Sciatic nerve (tissue), 2 donors: ENCODE measurements at places on chromosomes 3 and 15.

GRCh38 chr3:194087280-194087679 lies 48.7 kb upstream of the HES1 start:
- DNase-seq, result no peak

- DNase-seq, result peak; percentile 65
Measured at GRCh38 chr3:47250309-47251060, 32.1 kb downstream of the KIF9 start.

GRCh38 chr15:36617529-36618196 lies 38.2 kb downstream of the CDIN1 start:
- no peak for DNase-seq

GRCh38 chr3:150765949-150766720 lies 3.2 kb upstream of the SIAH2 start:
- DNase-seq, result no peak

DNA sequence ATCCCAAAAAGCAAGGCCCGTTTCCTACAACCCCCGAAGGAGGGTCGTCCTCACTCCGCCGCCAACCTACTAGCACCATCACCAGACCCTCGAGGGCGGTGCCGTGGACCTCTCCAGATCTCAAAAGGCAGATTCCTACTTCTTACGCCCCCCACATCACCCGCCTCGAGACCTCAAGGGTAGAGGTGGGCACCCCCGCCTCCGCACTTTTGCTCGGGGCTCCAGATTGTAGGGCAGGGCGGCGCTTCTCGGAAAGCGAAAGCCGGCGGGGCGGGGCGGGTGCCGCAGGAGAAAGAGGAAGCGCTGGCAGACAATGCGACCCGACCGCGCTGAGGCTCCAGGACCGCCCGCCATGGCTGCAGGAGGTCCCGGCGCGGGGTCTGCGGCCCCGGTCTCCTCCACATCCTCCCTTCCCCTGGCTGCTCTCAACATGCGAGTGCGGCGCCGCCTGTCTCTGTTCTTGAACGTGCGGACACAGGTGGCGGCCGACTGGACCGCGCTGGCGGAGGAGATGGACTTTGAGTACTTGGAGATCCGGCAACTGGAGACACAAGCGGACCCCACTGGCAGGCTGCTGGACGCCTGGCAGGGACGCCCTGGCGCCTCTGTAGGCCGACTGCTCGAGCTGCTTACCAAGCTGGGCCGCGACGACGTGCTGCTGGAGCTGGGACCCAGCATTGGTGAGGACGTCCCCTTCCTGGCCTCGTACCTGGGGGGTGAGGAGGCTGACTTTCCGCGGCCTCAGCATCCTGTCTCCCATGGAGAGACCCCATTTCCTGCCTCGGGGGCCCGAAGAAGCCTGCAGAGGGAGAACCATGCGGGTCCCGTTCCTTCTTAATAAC lies at the start of gene MYD88:
MYD88 (plus strand) TSS at position 313 of the 842 bp plus-strand sequence; CDS start at position 353, 40 bp downstream.
- peak; percentile 91 for DNase-seq

DNA sequence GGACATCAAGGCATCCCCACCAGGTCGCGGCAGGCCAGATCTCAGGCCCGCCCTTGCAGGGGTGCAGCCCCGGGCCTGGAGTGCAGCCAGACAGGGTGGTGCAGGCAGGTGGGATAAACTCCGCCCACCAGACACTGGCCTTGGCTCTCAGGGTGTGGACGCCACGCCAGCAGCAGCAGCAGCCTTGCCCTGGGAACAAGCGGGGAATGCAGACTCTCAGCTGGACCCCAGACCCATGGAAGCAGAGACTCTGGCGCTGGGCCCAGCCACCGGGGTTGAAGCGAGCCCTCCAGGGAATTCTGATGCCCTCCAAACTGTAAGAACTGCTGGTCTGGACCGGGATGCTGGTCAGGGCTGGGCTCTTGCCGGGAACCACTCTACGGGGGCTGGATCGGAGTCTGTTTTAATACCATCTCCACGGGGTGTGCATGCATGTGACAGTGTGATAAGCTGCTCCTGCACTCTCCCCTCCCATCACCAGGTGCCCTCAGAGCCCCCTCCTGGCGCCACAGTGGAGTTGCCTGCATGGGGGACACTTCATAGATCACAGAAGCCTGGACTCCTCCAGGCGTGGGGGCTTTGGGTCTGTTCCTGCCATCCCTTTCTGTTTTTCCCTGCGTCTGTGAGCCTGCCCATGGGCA lies 142.7 kb downstream of the NSMCE3 start:
- DNase-seq, result no peak

DNA sequence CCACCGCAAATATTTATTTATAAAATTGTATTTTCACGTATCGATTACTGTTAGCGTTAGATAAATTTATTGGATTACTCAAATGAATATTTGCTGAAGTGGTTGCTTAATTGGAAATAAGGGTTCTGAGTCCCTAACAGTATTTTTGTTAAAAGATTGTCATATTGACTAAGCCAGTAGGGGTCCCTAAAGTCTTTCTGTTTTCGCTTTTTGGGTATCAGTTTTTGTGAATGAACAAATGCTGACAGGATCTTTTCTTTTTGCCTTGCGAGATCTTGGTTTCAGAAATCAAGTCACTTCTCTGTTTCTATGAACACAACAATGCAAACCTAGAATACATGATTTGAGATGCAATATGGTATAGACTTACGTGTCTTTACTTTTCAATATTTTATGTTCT lies 7.1 kb downstream of the RAD51 start:
- DNase-seq, result no peak

DNA sequence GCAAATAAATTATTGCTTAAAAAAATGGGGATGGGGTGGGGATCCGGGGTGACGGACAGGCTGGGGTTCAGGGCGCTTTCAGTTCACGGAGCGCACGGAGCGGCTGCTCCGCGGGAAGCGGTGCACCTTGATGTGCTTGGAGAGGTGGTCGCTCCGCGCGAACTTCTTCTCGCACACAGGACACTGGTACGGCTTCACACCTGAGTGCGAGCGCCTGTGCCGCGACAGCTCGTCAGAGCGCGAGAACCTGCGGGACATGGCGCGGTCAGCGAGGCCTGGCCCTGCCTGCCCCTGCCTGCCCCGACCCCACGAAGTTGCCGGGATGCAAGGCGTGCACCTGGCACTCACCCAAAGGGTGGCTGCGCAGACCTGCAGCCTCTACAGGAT lies 13.6 kb downstream of the KLF15 start:
- peak; percentile 49 for DNase-seq

GRCh38 chr3:54225841-54226528 lies 103.6 kb downstream of the CACNA2D3 start:
- DNase-seq, result no peak

DNA sequence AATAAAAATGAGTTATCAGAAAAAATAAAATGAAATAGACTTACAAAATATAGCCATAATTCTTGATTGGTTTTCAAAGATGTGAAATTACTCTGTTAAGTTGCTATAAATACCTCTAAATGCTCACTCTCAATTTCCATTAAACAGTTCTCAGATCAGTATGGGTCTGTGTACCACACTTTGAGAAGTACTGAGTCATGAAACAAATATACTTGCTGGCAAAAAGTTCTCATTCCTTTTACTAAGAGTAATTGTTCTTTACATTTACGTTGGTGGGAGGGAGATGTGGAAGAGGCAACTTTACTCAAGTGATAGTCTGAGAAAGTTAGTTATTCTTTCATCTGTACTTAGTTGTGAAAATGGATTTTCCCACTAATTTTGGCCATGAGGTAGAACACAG lies 96.3 kb downstream of the ZNF385D start:
- no peak for DNase-seq

DNA sequence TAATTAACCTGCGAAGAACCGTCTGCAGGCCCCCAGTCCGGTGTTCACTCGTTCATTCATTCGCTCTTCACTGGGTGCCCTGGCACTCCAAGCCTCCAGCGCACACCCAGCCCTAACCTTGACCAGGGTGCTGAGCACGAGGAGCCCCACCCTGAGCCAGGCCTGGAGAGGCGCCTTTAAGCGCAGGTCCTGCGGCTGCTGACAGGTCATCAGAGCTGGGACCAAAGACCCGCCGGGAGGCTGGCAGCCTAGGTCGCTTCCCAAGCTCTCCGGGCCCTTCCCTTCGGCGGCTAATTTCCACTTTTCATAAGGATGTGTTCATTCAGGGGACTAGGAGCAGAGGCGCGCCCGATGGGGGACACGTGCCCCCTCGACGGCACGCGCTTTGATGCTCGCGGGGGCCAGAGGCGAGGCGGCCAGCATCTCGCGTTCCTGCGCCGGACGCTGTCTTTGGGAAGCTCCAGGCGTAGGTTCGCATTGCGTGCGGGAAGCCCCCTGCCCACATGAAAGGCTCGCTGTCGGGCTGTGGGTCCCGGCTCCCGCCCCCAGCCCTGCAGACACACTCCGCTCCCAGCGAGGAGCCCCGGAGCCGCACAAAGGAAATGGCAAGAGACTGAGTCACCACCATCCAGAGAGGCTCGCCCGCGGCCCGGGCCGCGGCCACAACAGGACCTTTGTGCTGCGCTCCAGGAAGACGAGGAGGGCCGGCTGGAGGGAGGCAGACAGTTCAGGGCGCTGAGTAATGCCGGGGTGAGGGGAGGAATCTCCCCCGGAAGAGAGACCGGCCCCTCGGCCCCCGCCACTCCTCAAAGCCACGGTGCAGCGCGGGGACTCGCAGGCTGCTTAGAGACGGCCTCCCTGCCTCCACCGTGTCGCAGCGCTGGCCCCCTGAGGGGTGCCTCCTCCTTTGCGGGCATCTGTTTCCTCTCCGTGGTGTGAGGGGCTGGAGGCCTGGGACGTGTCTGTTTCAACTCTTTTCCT lies 266.4 kb upstream of the HES1 start:
- peak; percentile 80 for DNase-seq

DNA sequence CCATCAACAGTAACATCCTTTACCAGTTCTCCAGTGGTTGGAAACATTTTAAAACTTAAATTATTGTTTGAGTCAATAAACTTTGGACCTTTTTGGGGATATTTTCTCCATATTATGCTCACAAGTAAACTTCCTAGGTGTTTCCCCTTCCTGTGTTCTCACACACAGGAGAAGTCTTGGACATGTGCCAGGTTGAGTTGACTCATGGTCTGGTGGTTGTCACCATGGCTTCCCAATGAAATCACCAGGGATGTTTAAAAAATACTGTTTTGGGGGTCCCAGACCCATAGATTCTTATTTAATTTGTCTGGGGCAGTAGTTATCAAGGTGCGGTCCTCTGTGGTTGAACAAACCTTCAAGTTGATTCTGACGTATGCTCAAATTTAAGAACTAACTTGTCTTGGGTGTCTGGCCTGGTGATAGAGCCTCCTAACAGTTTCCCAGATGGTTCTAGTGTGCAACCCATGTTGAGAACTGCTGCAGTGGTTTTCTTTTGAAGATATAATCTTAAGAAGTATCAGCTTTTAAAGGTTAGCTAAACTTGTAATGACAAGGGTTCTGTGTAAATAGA lies 291.8 kb downstream of the EDEM1 start:
- DNase-seq, result no peak

DNA sequence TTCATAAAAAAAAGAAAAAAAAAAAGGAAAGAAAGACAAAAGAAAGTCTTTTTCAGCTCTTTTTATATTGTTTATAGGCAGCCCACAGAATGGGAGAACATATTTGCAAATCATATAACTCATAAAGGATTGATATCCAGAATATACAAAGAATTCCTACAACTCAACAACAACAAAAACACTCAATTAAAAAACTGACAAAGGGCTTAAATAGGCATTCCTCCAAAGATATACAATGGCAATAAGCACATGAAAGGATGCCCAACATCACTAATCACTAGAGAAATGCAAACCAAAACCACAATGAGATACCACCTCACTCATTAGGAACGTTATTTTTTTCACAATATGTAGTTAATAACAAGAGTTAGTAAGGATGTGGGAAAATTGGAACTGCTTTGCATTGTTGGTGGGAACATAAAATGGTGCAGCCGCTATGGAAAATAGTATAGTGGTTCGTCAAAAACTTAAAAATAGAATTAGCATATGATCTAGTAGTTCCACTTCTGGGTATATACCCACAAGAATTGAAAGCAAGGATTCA lies 54.2 kb upstream of the CMTM8 start:
- no peak for DNase-seq

DNA sequence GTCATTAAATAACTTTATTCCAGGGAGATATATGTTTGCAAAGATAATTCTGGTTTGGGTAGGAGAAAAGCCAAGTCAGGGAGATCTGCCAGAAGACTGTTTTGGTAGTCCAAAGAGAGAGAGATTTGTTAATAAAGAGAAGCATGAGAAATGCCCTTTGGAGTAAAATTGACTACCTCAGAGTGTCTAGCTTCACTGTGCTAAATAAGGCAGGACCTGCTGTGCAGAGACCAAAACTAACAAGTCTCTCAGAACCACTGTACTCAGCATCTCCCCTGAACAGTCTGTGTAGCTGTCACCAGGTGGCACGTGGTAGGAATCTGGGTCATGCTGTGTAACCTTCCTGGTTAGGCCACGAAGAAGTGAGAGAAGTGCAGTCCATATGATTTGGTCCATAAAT lies 31.6 kb upstream of the SLC35G2 start:
- DNase-seq, result no peak

DNA sequence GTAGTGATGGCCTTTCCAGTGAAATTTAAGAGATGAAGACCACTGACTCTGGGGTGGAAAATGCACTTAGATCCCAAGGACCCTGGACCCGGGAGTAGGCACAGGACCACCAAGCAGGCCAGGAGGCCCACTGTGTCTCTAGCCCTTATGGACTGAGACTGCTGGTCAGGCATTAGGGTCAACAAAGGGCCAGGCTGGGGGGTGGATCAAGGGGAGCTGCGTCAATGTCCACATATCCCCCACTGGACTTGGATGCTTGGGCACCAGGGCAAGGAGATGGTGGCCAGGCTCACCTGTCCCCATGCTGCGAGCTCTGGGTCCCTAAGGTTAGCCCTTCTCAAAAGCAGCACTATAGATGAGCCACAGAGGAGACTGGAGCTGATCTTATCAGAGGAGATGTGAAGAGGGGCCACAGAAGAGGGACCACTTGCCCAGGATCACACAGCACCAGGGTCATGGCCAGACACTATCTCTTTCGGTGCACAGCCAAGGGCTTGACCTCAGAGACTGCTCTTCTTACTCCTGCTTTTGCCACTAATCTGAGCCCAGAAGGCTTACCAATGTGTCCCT lies 14.7 kb downstream of the RAB6B start:
- no peak for DNase-seq

DNA sequence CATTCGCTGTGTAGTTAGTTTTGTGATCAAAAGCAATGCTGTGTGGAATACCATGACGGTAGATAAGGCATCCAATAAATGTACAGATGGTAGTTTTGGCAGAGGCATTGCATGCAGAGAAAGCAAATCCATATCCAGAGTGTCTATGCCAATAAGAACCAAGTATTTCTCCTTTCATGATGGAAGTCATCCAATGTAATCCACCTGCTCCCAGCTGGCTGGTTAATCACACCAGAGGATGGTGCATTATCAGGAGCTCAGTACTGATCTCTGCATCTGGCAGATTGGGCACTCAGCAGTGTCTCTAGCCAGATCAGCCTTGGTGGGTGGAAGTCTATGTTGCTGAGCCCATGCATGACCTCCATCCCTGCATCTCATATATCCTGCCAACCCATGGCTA lies 677.7 kb upstream of the NECTIN3 start:
- DNase-seq, result no peak

- no peak for DNase-seq
Measured at GRCh38 chr3:38038447-38038911, 529 bp upstream of the DLEC1 start.

DNA sequence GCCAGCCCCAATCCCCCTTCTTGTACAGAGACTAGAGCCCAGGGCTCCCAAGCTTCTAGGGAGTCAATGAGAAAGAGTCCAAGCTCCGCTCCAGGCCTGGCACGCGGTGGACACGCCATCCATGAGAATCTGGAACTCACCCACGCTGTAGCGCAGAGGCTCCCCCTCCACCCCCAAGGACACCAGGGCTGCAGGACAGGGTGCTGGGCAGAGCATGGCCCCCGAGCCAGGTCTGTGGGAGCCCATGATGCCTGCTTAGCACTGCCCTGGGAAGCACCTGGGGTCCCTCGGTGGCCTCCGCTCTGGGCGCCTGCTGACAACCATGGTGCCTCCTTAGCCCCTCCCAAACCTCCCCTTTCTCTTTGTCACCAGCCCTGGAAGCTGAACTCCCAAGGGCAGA lies 28.5 kb downstream of the ACSBG1 start:
- peak; percentile 52 for DNase-seq
